MM.1S (cell line): ENCODE measurements at places on chromosomes 4 and X.
A peak's percentile ranks its signal among the peaks of the same experiment; 100 is the strongest.

DNA sequence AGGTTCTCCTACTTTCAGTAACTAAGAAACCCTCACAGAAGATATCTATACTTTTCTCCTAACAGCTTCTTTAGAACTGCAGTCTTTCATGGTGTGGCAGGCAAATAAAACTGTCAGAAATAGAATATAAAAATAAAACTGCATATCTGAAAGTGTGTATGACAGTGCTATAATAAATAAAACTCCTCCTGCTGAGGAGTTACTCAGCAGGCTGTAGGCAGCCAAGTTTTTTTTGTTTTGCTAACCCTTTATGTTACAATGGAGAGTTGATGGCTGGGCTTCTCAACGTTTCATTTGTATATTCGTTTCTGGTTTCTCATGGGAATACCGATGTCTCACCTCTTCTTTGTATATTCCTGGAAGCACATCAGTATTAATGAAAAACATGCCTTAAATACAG lies 18.2 kb upstream of the UGT2B10 start:
- no peak for DNase-seq

GRCh38 chrX:633985-634958 lies 3.7 kb downstream of the SHOX start:
- DNase-seq = no peak

GRCh38 chrX:151981129-151981528 lies 6.7 kb upstream of the GABRE start:
- DNase-seq = no peak

DNA sequence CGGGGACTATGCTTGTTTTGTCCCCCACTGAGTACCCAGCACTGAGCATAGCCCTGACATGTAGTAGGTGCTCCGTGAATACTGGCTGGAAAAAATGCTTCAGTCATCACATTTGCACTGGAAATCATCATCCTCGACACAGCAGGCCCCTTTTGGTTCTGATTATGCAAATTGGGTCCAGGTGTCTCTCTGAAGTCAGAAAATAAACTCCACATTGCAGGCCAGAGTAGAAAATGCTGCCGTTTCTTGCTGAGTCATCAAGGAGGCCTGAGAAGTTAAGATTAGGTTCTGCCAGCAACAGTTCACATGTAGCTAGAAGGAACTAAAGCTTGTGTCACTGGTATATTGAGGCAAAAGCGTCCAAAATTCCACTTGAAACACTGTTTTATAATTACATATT lies 15.0 kb upstream of the STK32B start:
- peak; percentile 98 for DNase-seq

GRCh38 chrX:118655561-118656246 lies 71.7 kb upstream of the IL13RA1 start:
- DNase-seq = no peak

DNA sequence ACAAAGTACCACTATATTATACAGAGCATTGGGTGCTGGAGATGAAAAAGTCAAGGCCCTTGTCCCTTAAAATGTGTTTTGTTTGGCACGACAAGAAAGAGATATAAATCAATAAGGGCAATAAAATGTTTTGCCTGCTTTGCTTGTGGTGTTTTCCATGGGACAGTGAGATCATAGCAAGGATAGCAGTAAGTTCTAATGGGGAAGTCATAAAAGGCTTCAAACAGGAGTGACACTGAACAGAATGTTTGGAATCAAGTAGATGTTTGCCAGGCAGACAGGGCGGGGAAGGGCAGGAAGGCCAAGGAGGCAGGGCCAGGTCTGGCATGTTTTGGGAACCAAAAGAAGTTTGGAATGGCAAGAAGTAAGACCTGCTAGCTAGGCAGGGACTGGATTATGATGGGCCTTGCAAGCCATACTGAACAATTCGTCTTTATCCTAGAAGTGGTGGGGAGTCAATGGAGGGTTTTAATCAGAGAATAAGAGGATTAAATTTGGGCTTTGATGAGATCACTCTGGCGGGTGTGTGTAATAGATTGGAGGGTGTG lies 16.4 kb downstream of the FGF2 start:
- DNase-seq = no peak

DNA sequence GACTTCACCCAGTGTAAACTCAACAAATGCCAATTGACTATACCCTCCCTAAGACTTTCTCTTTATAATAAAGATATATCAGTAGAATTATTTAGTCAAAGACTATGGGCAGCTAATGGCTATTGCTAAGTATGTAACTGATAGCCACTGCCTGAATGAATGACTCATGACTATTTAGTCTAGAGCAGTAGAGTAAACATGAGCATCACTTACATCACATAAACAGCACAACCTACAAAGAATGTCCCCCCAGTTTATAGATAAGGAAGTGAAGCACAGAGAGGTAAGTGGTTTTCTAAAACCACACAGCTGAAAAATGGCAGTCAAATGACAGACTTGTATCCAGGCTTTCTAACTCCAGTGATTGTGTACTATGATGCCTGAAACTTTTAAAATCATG lies 507.0 kb downstream of the PPARGC1A start:
- DNase-seq = no peak

- DNase-seq = no peak
These were observed 391.2 kb downstream of the ANKRD50 start for GRCh38 chr4:124321364-124321763.

DNA sequence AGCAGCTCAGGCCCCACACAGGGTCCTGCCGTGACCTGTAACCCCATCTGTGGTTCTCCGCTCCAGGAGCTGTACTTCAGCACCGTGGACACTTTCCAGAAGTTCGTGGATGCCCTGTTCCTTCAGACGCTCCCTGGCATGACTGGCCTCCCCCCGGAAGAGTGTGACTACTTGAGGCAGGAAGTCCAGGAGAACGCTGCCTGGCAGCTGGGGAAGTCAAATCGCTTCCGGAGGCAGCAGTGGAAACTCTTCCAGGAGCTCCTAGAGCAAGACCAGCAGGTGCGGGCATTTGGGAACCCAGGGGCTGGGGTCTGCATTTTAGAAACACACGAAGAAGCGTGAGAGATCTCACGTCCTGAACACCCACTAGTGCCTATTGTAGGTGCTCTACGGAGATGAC lies 72.5 kb downstream of the EVC start:
- DNase-seq = no peak

- no peak for DNase-seq
These were observed 52.1 kb downstream of the NDST3 start for GRCh38 chr4:118086344-118086743.

DNA sequence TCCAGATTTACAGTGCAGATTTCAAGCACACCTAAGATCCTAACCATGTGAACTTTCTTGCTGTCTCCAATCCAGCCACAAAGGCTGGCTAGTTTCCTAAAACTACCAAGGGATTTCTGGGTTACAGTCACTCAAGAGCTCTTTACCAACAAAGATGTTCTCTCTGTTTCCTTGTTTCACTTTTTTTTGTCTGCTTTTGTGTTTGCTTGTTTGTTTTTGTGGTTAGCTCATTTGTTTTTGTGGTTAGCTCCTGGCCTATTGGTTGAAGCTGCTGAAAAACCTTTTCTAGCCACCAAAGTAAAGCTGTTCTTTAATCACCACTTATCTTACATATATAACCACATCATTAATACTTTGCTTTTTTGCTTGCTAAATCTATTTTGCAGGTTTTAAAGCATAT lies 642.5 kb upstream of the GALNTL6 start:
- no peak for DNase-seq

GRCh38 chrX:5306654-5307121 lies 922.0 kb downstream of the NLGN4X start:
- DNase-seq = no peak

- peak; percentile 9 for DNase-seq
These were observed at the start of gene FAM133A for GRCh38 chrX:93673869-93674271. FAM133A (plus strand) TSS chrX:93674206; CDS start chrX:93709420, 35,214 bp downstream.

GRCh38 chr4:100588076-100588475 lies 70.3 kb upstream of the EMCN start:
- DNase-seq = no peak

- DNase-seq = no peak
These were observed 102.1 kb upstream of the KLF8 start for GRCh38 chrX:56130031-56130430.

GRCh38 chr4:140277576-140277975 lies 95.9 kb upstream of the SCOC start:
- no peak for DNase-seq

- DNase-seq = no peak
These were observed 44.5 kb downstream of the SCFD2 start for GRCh38 chr4:53321151-53321983.

DNA sequence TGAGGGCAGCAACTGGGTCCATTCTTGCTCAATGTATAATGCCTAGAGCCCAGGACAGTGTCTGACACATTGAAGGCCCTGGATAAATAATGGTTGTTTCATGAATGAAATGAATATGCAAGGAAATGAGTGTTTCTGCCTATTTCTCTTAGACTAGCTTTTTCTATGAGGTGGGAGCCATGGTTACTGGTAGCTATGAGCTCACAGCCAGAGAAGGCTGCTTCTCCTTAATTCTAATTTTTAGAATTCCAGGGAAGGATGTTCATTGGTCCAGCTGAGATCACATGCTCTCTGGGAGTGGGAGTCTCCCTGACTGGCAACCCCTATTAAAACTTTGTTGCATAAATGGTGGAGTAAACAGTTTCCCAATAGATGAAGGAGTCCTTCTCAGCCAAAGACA lies 9.7 kb upstream of the DCUN1D4 start:
- no peak for DNase-seq

DNA sequence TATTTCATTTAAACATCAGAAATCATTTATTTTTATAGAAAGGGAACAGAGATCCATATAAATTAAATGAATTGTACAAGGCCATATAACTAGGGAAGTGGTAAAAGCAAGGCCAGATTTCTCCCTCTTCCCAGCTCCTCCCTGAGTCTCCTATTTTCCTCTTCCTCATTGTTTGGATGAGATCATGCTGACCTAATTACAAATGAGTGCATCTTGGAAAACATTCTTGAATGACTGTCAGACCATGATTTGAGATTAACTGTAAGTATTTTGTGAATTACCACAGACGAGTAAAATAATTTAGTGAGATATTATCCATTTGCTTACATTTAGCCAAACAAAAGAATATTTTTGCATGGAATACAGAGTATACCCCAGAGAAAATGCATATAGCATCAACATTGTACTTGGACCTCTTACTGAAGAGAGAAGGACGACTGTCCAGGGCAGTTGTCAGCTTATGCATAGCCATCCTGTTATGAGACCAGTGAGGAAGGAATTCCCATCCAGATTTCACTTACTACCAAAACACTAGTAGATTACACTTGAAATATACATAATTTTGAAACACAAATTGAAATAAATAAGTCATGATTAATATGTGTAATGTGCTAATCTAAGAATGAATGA lies 47.3 kb downstream of the SLAIN2 start:
- no peak for DNase-seq

DNA sequence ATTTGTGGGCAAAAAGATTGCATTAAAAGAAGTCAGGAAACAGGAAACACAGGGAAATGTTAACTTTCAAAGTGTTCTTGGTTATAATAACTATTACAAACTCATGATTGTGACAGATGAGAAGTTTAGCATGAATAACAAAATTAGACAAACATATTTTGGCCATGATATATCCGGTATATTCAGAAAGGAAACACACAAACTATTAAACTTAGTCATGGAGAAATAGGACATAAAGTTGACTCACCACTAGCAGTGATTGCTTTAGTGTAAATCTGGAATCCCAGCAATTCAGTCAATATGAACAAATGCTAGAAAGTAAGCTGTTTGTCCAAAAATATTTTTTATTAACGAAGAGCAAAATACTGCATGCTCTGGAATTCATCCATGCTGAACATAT lies 1299.9 kb downstream of the C4orf33 start:
- DNase-seq = no peak

- DNase-seq = no peak
These were observed 764 bp downstream of the TRAPPC11 start for GRCh38 chr4:183659872-183660242.

DNA sequence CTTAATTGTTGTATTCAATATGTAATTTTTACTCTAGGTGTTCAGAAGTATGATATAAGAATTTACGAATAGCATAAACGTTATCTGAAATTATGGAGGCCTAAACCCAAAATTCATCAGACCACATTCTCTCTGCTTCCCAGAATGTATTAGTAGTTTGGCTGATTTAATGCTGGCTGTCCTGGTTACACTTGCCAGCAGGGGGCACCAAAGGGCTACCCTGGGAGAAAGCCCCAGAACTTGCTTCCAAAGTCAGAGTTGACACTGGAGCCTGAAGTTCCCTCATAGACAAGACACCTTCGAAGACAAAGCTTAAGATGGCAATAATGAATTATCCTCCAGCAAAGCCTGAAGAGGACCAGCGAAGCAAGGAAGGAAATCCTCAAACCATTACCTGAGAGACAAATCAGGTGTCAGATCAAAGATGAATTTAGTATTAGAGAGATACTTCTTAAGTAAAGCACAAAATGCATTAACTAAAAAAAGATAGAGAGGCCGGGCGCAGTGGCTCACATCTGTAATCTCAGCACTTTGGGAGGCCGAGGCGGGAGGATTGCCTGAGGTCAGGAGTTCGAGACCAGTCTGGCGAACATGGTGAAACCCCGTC lies 11.3 kb upstream of the ANOS1 start:
- peak; percentile 51 for DNase-seq

- no peak for DNase-seq
These were observed 250.4 kb upstream of the GIMD1 start for GRCh38 chr4:106618956-106619355.

DNA sequence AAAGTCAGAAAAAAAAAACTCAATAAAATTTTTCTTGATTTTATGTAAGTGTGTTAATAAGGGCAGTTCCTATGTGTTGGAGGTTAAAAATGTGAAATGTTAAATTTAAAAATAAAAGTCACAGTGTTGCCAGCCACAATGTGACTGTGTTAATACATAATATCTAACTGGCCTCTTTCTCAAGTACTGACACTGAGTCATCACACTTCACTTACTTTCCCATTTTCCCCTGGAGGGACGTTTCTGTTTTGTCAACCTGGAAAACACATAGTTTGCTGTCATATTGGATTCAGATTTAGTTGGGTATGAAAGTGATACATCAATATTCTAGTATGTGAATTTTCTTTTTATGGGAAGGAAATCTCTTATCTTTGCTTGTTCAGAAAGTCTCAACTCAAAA lies 46.4 kb downstream of the ARHGEF38 start:
- DNase-seq = no peak

GRCh38 chr4:6172927-6173200 lies 27.5 kb downstream of the JAKMIP1 start:
- no peak for DNase-seq

DNA sequence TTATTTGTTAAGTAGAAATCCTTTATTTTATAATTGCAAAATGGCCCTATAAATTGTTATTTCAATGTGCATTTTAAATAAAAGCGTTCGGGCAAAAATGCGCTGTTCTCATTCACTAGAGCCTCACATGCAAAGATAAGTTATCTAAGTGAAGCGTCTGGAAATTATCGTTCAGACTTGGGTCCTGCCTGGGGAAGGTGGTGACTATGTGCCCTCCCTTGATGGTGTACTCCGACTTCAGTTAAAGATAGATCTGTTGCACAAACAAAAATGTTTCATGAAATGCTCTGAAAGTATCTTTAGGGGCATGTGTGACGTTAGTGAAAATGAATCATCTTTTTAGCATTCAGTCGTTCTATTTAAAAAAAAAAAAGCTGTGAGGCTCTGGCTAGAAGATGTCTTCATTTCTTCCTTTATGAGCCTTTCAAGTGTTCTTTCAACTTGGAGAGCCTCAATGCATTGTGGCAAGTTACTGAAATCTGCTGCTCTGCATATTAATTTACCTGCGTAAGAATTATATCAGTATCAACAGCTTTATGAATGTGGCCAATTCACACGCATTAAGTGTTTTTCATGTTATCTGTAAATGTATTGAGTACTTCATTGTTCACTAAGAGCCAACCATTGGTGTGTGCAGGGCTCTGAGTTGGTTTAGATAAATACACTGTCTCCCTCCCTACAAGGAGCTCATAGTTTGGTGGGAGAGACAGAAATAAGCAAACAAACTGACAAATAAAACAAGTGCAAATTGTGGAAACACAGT lies 83.0 kb downstream of the AFF1 start:
- DNase-seq = no peak
